Cardiac muscle cell (in vitro differentiated cells and primary cell): ENCODE measurements at places on chromosomes 12 and 14. TPM values are rescaled to one million over a fixed set of nuclear protein-coding genes. Genes with fewer than 3 reads are reported as not detected.

DNA sequence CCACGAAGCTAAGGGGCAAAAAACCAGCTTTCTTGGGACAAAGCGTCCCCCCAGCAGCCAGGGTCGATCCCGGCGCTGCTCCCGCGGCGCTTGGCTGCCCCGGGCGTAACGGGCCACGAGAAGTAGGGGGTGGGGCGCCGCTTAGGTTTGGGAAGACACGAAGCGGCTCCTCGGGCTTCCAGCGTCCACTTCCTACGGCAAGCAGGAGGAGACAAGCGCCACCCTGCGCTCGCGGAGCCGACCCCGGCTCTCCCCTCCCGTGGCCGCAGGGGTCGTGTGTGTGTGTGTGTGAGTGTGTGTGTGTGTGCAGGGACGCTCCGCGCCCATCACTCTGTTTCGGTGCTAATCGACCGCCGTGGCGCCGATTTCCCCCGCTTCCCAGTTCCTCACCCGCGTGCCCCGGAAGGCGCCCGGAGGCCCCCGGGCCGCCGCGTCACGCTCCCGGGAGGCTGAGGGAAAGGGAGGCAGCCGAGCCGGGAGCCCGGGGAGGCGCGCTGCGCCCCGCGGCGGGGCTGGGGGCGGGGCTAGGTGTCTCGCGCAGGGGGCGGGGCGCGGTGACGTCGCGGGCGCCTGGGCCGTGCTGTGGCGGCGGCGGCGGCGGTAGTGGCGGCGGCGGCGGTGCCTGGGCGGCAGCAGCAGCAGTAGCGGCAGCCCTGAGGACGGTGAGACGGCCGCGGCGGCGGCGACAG is at the start of gene ERC1:
TSS of gene ERC1 (plus strand) at position 563 of the 689 bp plus-strand sequence. CDS start 36,681 bp downstream, outside the sequence.
- peak; percentile 92 for DNase-seq

DNA sequence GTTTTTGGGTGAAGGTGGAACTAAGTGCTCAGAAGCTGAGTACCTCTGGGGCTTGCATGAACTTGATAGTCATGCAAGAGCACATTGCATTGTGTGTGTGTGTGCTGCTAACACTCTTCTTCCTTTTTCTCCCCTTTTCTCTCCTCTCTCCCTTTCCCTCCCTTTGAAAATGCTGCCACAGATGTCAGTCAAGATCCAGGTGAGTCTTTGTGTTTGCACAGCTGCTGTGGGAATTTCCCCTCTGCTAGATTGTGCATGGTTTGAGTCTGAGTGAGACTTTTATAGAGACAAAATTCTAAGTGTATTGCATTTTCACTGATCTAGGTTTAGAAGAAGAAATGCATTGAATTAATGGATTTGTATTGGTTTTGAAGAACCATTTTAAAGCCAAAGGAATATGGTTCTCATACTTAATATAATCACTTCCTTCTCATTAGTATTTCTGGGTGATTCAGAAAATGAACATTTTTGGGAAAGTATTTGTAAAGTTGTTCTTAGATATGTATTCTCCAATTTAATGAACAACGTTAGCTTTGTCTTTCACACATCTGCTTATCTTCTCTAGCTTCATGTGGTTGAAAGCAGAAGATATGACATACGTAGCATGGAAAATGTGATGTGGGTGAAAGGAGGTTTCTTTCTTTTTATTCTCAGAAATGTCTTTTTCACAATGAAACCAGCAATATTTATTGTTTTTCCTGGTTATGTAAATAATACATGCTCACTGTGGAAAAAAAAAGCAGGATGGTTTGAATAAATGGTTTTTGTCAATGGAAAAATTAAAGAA is 108.5 kb downstream of the NRXN3 start:
- no peak for DNase-seq

DNA sequence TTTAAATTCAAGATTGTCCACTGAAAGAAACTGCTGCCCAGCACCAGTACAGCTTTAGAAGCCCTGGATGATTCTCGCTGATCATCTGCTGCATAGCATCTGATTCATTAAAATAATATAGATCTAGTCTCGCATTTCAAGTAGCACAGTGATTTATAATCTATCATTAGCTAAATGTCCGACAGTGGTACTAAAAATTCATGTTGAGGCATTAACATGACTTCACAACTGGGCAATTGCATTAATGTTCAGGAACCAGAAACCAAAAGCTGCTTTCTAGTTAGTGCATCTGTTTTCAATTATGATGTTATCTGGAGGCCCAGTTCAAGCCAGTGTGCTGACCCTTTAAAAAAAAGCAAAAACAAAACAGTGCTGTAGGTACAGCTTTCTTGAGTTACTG is 1987.2 kb upstream of the SEL1L start:
- DNase-seq, result peak; percentile 7

DNA sequence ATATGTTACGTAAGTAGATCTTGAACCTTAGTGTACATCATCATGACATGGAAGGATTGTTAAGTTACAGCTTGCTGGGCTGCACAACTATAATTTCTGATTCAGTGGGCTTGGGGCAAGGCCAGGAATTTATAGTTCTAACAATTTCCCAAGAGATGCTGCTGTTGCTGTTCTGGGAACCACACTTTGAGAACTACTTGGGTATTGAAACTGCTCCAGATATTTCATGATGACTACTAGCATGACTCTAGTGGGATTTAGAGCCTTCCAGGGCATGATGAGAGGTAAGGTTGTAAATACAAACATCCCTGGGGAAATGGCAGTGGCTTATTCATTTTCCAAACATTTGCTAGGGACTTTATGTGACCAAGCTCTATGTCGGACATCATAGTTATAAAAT is 904.8 kb upstream of the SEL1L start:
- DNase-seq, result no peak

- peak; percentile 100 for DNase-seq
These were observed 26.3 kb upstream of the BCDIN3D start for GRCh38 chr12:49868952-49869815.

GRCh38 chr12:93186131-93186530 is 191.6 kb upstream of the NUDT4 start:
- DNase-seq, result peak; percentile 74

- DNase-seq, result peak; percentile 38
These were observed 541 bp downstream of the GOLT1B start for GRCh38 chr12:21502164-21502496.

GRCh38 chr12:101906226-101906625 is 28.8 kb downstream of the DRAM1 start:
- DNase-seq, result no peak

- no peak for DNase-seq
These were observed 49.4 kb downstream of the MAGOHB start for GRCh38 chr12:10563966-10564365.

GRCh38 chr12:113504917-113505316 is 33.2 kb upstream of the LHX5 start:
- no peak for DNase-seq

DNA sequence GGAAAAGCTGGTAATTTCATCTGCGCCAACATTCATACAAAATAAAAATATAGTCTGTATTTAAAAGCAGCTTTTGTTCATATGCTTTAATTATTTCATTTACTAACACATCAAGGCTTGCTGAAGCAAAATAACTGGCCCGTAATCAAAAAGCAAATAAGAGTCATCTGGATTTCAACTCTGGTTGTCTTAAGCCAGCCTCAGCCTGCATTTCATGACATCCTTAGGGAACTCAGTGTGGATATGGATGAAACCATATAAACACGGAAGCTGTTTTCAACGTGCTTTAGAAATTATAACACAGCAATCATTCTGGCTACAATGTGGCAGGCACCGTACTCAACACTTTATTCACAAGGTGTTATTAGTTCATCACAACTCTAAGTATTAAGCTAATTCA is 852 bp downstream of the COX16 start:
- DNase-seq, result no peak

- DNase-seq, result no peak
These were observed 36.6 kb upstream of the GZMB start for GRCh38 chr14:24670594-24670993.

- DNase-seq, result peak; percentile 21
These were observed 15.7 kb downstream of the PLEKHG7 start for GRCh38 chr12:92718483-92718990.

DNA sequence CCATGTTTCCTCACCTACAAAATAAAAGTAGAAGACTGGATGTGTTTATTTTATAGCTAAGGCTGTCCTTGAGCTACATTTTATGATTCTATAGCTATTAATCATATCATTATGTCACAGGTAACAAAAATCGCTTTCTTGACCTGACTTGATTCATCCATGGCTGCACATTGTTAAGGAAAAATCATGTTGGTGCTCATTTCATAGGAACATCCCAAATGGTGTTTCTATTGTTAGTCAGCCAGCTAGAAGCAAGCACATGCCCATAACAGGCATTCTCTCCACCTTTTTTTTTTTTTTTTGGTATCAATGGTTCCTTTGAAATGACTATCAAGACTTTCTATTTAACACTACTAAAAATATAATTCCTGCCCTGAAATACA is 45.3 kb upstream of the PTHLH start:
- no peak for DNase-seq

DNA sequence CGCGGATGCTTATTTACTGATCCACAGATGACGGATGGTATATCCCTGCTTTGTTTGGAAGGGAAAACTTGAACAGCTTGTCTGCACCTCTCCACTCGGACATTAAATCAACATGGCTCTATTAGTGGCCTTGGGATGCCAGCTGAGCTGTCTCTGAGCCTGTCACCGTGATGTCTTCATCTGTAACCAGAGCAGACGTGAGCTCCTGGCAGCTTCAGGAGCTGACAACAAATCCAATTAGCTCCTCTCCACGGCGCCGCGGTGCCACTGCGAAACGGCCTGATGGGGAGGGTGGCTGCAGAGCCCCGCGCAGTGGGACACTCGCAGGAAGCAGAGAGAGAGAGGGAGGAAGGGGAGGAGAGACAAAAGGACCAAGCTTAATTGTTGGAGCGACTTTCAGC is 112.3 kb downstream of the PAPOLA start:
- no peak for DNase-seq

GRCh38 chr14:76780875-76781647 is 19.8 kb downstream of the VASH1 start:
- no peak for DNase-seq

DNA sequence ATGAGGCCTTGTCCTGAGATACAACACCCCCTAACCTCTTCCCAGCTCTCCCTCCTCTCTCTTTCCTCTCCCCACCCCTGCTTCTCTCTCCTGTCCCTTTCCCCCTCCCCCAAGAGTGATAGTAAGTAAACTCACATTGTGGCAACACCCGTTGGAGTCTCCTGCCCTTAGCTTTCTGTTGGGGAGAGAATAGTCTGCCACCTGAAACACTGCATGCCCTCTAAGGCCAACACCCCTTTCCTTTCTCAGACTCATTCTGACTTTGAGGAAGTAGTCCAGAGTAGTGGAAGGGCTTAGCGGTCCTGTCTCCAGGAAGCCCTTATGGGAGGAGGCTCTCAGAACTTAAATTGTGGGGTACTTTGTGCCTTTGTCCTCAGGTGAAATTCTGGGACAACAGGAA is 95.2 kb downstream of the PRKCH start:
- DNase-seq, result no peak

DNA sequence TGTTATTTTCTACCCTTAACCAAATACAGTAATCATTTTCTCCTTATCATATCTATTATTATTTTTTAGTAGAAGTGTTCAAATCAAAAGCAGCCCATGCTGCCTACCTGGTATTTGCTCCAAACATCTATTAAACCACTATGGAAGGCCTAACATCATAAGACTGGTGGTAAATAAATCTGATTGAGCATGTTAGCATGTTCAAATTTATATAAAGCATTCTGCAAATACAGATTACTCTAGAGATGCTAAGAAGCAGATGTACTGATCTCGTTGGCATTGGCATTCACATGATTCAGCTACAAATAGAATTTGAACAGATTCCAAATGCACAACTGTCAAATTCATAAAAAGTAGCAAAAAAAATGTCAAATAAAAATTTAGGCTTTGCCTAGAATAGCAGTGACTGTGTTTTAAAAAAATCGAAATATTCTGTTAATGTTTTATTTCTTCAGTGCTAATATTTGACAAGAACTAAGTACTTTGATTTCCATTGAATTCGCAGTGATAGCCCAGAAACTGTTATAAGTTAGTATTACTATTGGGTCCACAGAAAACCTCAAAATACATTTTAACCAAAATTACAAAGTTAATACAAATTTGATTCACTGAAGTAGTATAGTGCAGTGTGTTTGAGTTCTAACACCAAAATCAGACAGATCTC is 9.4 kb upstream of the OSBPL8 start:
- no peak for DNase-seq

DNA sequence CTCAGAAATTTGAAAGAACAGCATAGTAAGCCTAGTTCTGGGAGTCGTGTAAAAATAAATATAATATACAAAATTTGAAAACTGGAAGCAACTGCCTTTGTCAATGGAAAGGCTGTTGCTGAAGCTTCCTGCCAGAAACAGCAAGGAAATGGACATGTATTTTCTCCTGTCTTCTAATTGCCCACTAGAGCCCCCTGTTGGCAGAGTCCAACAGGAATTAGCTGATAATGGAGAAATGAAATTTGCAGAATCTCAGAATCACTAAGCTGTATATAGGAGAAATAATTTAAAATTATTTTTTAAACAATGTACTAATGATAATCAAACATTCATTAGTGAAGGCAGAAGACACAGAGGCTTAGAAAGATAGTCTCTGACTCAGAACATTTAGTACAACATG is 414.8 kb downstream of the SLC6A15 start:
- DNase-seq, result peak; percentile 37

DNA sequence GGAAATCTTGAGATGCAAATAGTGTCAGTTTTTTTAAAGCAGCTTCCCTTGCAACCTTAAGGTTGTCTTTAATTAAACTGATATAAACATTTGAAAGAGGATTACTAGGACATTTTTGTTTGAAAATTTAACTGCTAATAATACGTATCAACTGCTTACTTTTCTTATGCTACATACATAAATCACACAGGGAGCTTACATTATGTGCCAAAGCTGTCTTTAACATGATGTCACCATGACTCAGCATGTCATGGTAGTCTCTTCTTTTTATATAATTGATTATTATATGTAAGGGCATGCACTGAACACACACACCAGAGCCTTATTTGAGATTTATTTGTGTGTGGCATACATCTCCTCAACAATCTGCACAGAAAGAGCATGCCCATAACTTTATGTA is 63.0 kb upstream of the PTHLH start:
- no peak for DNase-seq

DNA sequence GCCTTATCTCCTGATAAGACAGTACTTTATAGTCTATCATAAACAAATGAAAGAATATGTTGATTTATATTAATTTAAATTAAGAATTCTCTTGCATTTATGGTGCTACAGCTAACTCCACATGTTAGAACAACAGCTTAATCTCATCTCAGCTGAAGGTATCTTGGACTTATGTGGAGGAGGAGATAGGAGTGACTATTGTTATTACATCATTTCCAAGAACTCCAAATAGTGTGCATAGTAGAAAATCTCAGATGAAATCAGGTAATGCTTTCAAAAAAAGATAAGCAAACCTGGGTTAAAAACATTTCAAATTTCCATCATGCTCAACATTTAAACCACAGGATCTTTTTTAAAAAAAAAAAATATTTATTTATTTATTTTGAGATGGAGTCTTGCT is 31.3 kb upstream of the ISM2 start:
- no peak for DNase-seq

Gene RNASE13
- 0.84 TPM in 1 of 2 replicates, not detected in the other for polyA plus RNA-seq

Gene GPR84
- polyA plus RNA-seq, result not detected in 2 replicates

Gene GYS2
- not detected in 2 replicates for polyA plus RNA-seq

Gene NTN4
- polyA plus RNA-seq, result 1.4 TPM in 1 of 2 replicates, not detected in the other

Gene OR10G2
- polyA plus RNA-seq, result not detected in 2 replicates

Gene NKX2-8
- not detected in 2 replicates for polyA plus RNA-seq

Gene SOAT2
- polyA plus RNA-seq, result 1.3 and 1.9 TPM in 2 replicates
